Gastrocnemius medialis (tissue), 4 donors: ENCODE measurements at places on chromosomes 11 and 22.

DNA sequence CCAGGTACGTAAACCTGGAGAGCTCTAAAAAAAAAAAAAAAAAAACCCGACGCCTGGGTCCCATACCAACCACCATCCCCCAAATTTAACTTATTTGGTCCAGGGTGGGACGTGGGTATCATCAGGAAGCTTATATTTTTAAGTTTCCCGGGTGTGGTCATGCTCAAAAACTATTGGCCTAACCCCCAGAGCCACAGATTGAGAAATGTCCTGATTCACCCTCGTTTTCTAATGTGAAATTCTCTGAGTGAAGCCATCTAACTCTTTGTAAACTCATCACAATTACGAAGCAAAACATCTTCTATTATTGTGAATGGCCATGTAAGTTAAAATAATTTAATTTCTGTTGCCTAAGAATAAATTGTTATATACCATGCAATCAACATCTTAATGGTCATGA is 29.6 kb downstream of the PAK1 start:
- H3K36me3 ChIP-seq, result no peaks in the 10 kb centered on the region
- H3K27ac ChIP-seq, result no peak overlapping the region
- H3K27me3 ChIP-seq, result no peaks in the 10 kb centered on the region

DNA sequence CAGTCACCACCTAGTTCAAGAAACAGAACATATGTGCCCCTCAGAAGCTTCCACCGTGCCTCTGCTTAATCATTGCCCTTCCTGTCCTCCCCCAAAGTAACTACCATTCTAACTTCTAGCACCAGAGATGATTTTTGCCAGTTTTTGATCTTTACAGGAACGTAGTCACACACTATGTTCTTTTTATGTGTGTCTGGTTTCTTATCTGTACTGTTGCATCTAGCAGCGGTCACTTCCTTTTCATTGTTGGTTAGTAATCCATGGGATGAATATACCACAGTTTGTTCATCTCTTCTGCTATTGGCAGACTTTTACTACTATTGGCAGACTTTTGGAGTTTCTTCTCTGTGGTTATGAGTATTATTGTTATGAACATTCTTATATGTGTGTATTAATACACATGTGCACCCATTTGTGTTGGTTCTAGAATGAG is 34.6 kb downstream of the SPECC1L start:
- no peaks in the 10 kb centered on the region for H3K27me3 ChIP-seq
- DNase-seq, result no peak
- H3K4me1 ChIP-seq, result peaks cover 58% of the 10 kb centered on the region
- H3K27ac ChIP-seq, result peak overlapping the region; percentile 84
- H3K4me3 ChIP-seq, result no peak overlapping the region

DNA sequence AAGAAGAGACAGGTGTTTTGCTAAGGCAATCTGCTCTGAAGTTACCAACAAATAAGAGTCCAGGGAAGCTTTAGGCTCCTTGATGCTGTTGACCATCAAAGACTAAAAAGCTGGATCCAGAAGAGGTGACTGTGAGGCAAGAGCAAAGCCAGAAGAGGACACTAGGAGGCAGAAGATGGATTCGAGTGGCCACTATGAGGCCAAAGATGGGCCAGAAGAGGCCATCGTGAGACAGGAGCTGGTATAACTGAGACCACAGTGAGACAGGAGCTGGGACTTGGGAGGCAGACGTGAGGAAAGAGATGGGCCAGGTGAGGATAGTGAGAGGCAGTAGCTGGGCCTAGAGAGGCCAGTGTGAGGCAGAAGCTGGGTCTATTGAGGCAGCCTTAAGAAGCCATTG is 37.7 kb downstream of the OR4C45 start:
- H3K27me3 ChIP-seq, result no peaks in the 10 kb centered on the region
- no peaks in the 10 kb centered on the region for H3K36me3 ChIP-seq
- H3K4me1 ChIP-seq, result no peaks in the 10 kb centered on the region
- H3K4me3 ChIP-seq, result no peak overlapping the region
- no peak for DNase-seq

GRCh38 chr22:46453006-46453828 is 84.2 kb downstream of the CELSR1 start:
- no peak overlapping the region for H3K4me3 ChIP-seq
- no peaks in the 10 kb centered on the region for H3K36me3 ChIP-seq
- H3K27me3 ChIP-seq, result peaks cover 9% of the 10 kb centered on the region
- H3K27ac ChIP-seq, result no peak overlapping the region

- H3K4me3 ChIP-seq, result no peak overlapping the region
- no peaks in the 10 kb centered on the region for H3K36me3 ChIP-seq
- peaks cover 12% of the 10 kb centered on the region for H3K27me3 ChIP-seq
- no peak for DNase-seq
- H3K27ac ChIP-seq, result no peak overlapping the region
Observed at GRCh38 chr22:43262990-43263644, 76.2 kb upstream of the TTLL12 start.

DNA sequence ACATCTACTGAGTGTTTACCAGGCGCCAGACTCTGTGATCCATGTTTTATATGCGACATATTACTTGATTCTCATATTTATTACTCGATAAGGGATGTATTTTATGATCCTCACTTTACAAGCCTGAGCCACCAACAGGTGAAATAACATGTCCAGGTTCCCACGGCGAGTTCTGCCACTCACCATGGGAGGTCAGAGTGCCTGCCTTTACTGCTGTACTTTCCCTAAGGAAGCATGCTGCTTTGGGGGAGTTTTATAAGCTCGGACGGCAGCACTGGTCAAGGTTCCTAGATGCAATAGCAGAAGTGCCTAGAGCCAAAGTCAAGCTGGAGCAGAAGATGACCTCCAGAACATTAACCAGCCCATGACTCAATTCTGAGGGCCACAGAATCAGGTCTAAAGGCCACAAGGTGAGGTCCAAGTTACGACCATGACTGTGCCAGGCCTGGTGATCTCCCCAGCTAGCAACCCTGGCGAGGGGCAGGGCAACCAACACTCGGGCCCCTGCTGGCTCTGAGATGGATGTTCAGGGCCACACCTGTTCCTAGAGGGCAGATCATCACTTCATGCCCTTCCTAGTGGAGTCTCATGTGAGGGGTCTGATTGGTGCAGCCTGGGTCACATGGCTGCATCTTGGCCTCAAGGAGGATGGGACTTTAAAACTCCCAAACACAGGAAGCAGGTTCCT is 14.2 kb downstream of the IFT27 start:
- DNase-seq, result no peak
- no peaks in the 10 kb centered on the region for H3K27me3 ChIP-seq
- no peaks in the 10 kb centered on the region for H3K4me1 ChIP-seq
- no peak overlapping the region for H3K4me3 ChIP-seq
- no peak overlapping the region for H3K27ac ChIP-seq
